ENCODE measurements at places on chromosomes 3 and 15.

GRCh38 chr15:76939715-76940114 is 8.2 kb downstream of the RCN2 start:
- DNase-seq: no peak

DNA sequence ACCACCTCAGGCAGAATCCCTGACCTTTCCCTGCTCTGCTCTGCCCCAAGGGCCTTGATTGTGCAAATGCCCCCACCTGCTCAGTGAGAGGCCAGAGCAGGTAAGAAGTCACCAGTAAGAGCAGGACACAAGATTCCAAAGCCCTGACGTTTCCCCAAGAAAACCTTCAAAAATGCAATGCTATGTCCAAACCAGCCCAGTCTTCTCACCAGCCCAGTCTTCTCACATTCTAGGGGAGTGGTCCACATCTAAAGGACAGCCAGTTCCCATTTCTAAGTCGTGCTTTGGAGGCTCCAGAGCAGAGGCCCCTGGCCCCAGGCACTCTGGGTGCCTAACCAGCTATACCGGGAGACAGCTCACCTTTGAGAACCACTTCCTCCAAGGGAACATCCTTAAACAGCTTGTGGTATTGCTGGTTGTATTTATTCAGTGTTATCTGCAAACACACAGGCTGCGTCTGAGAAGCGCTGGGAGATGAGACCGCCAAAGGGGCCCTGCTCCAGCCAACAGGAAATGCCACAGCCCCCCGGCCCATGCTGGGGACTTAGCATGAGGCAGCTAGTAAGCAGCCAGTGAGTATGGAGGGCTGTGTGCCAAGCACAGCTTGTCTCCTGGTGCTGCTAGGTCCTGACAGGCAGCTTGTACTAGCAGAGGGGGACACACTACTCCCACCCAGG is 29.3 kb downstream of the GRAMD2A start:
- no peak for DNase-seq

DNA sequence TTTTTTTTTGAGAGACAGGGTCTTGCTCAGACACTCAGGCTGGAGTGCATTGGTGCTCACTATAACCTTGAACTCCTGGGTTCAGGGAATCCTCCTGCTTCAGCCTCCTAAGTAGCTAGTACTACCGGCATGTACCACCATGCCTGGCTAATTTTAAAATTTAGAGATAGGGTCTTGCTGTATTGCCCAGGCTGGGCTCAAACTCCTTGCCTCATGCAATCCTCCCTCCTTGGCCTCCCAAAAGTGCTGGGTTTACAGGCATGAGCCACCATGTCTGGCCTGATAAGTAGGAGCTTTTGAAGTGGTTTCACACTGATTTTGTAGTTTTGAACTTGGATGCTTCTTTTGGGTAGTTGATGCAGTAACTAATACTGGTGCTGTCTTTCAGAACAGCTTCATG is 7.8 kb downstream of the MAP2K1 start:
- no peak for DNase-seq

GRCh38 chr3:119148493-119149180 is 2.7 kb downstream of the TEX55 start:
- no peak for DNase-seq

DNA sequence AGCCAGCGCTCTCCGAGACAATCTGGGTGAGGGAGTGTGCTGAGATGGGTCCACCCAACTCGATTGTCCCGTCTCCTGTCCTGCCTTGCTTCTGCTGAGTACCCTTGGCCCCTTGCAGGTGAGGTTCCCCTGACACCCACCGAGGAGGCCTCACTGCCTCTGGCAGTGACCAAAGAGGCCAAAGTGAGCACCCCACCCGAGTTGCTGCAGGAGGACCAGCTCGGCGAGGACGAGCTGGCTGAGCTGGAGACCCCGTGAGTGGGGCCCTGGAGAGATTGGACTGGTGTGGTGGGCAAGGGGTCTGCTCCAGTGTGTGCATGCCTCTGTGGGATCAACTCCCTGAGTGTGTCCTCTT is 23.6 kb downstream of the NBEAL2 start:
- no peak for DNase-seq

GRCh38 chr3:143439817-143440216 is 320.2 kb downstream of the CHST2 start:
- DNase-seq: no peak

DNA sequence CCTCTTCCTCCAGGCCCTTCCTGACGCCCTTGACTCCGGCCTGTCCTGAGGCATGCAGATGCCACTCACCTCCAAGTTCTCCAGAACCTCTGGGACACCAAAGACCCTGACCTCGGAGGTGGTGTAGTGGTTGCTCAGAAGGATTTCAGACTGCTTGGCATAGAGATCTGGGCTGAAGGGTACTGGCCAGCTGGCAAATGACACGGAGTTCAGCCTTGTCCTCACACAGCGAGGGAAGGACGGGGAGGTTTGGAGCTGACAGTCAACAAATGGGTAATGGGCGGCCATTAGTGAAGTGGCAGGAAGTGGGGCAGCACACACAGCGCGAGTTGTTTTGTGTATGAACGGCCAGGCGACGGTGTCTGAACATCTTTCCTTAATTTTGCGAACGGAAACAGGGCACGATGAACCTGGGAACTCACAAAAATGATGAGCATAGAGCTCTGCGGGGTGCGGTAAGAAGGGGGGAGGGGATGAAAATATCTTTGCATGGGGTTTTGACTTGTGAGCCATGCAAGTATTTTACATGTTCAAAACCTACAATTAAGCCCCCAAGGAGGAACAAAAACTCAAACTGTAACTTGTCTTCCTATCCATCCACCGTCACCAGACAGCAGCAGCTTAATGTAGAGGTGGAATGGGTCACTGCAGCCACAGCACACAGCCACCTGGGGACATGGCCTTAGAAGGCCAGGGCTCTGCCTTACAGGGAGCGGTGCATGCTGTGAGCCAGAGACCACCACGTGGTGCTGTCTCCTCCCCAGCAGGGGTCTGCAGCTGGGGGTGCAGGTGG is 43.6 kb upstream of the RPL32 start:
- no peak for DNase-seq

All from T47D (cell line).